Uterus (tissue), 4 donors: ENCODE measurements at places on chromosomes 1 and 21. TPM values are rescaled to one million over a fixed set of nuclear protein-coding genes. Genes with fewer than 3 reads are reported as not detected.
A peak's percentile ranks its signal among the peaks of the same experiment; 100 is the strongest.

The KIF17 gene
- 6.3 TPM for total RNA-seq

DNA sequence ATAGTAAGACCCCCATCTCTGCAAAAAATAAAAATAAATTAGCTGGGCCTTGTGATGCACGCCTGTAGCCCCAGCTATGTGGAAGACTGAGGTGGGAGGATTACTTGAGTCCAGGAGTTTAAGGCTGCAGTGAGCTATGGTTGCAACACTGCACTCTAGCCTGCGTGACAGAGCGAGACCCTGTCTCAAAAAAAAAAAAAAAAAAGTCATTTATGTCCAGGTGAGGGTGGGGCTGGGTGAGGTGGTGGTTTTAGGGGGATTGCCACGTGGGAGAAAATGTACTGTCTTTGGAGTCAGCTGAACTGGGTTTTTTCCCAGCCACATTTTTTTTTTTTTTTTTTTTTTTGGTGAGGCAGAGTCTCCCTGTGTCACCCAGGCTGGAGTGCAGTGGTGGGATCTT is 6.7 kb downstream of the PIK3CD start:
- H3K27ac ChIP-seq = no peak overlapping the region
- no peaks in the 10 kb centered on the region for H3K4me1 ChIP-seq
- H3K27me3 ChIP-seq = no peaks in the 10 kb centered on the region

- no peak overlapping the region for H3K4me3 ChIP-seq
- DNase-seq = no peak
- H3K36me3 ChIP-seq = no peaks in the 10 kb centered on the region
- H3K27ac ChIP-seq = no peak overlapping the region
Observed at GRCh38 chr1:233681285-233681684, 67.4 kb downstream of the KCNK1 start.

DNA sequence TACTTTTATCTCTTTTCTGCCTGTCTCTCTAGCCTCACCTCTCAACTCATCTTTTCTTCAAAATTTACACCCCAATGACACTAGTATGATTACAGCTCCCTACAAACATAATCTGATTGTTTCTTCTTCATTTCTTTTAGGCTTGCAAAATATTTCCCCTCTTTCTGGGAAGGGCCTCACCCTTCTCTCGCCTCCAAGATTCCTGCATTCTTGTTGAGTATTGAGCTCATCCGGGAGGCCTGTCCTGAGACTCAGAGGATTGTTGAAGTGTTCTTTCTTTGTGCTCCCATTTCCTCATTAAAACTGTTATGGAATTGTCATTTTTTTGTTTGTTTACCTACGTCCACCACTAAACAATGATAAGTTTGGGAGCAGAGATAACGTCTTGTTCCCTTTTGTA is 99.1 kb upstream of the CHRM3 start:
- no peaks in the 10 kb centered on the region for H3K36me3 ChIP-seq
- H3K27me3 ChIP-seq = no peaks in the 10 kb centered on the region
- no peak overlapping the region for H3K4me3 ChIP-seq
- H3K4me1 ChIP-seq = no peaks in the 10 kb centered on the region
- H3K27ac ChIP-seq = no peak overlapping the region
- no peak for DNase-seq

The KIF21B gene
- 0.29 TPM for total RNA-seq

DNA sequence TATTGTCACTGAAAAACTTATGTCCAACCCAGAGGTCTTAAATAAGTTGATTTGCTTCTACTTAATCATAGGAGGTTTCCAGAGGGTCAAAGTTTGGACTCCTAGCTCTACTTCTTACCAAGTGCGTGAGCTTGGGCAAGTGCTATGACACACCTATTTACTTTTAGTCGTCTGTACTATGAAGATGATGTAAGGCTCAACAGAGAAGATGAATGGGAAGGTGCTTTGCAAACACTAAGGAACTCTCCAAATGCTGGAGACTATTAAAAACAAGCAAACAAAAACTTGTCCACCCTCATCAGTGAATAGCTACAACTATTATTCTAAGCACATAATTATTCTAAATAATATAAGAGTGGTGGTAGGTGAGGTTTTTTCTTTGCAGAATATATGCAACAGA is 232.3 kb upstream of the USP24 start:
- H3K4me3 ChIP-seq = no peak overlapping the region
- H3K36me3 ChIP-seq = no peaks in the 10 kb centered on the region
- no peaks in the 10 kb centered on the region for H3K27me3 ChIP-seq
- no peak for DNase-seq
- no peak overlapping the region for H3K27ac ChIP-seq
- no peaks in the 10 kb centered on the region for H3K4me1 ChIP-seq

GRCh38 chr1:38046333-38046883 is at the start of gene POU3F1:
TSS of gene POU3F1 (minus strand) at chr1:38046793. CDS start at chr1:38046743, 50 bp downstream.
- peak within 1 kb of the TSS; percentile 64 for H3K27ac ChIP-seq
- peak within 1 kb of the TSS; percentile 40 for H3K4me3 ChIP-seq
- H3K27me3 ChIP-seq = peaks cover 34% of the 10 kb centered on the region
- H3K36me3 ChIP-seq = no peaks in the 10 kb centered on the region
- no peaks in the 10 kb centered on the region for H3K4me1 ChIP-seq
- peak; percentile 27 for DNase-seq

DNA sequence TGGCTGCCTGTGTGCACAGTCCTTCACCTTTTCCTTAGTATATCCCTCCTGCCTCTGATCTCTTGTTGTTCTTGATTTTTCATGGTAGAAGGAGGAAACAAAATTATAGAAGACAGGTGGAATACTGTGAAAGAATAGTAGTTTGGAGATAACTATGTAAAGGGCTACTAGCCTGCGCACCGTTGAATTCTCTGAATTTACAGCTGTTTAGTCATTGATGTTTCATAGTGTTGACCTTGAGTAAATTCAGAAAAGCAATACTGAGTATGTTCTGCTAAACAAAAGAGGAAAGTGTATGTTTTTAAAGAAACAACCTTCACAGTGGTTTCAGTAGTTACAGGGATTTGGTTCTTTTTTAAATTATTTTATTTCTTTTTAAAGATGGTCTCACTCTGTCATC is 18.1 kb downstream of the CAMTA1 start:
- H3K36me3 ChIP-seq = no peaks in the 10 kb centered on the region
- H3K27ac ChIP-seq = no peak overlapping the region
- no peak overlapping the region for H3K4me3 ChIP-seq
- H3K4me1 ChIP-seq = no peaks in the 10 kb centered on the region
- no peaks in the 10 kb centered on the region for H3K27me3 ChIP-seq
- DNase-seq = no peak

DNA sequence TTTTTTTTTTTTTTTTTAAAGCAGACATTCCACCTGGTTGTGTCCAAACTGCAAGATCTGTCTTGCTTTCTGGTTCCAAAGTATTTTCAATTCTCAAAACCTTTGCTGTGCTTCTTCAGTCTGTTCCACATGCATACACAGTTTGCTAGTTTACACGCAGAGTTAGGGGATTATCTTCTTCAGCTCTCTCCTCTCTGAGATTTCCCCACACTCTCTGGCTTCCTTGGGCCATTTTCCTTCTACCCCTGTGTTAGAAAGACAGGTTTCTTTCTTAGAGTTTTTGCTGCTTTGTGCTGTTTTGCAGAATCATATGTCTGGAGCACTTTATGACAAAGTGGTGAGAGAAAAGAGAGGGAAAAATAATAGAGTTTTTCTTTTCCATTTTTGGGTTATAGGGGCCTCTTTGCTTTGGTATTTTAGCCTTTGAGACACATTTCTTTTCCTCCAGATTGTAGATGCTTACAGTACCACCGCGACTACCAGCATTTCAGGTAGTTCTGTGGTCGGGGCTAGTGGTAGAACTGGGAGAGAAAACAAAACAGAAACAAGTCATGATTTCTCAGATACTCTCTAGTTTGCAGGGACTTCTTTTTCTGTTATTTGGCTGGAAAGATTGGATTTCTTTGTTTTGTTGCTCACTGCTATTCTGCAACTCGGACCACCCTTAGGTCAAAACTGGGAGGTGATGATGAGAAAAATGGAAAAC is 66.3 kb downstream of the RABGAP1L start:
- no peaks in the 10 kb centered on the region for H3K4me1 ChIP-seq
- H3K4me3 ChIP-seq = no peak overlapping the region
- no peaks in the 10 kb centered on the region for H3K36me3 ChIP-seq
- no peaks in the 10 kb centered on the region for H3K27me3 ChIP-seq

- no peaks in the 10 kb centered on the region for H3K4me1 ChIP-seq
- no peaks in the 10 kb centered on the region for H3K27me3 ChIP-seq
- no peak for DNase-seq
- H3K4me3 ChIP-seq = no peak overlapping the region
Observed at GRCh38 chr1:167821969-167822685, 91.8 kb downstream of the ADCY10 start.

DNA sequence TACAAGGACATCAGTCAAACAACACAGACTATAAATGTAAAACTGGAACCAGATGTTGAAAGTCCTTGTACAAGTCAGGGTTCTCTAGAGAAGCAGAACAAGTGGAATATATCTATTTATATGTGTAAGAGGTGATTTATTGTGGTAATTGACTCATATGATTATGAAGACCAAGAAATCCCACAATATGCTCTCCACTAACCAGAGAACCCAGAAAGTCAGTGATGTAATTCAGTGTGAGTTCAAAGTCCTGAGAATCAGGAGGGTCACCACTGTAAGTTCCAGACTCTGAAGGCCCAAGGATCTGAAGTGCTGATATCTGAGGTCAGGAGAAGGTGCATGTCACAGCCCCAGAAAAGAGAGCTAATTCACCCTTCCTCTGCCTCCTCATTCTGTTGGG is 57.0 kb downstream of the LRRC53 start:
- H3K4me3 ChIP-seq = no peak overlapping the region
- DNase-seq = no peak
- H3K36me3 ChIP-seq = no peaks in the 10 kb centered on the region
- no peak overlapping the region for H3K27ac ChIP-seq

The CHRM3 gene
- 8.3 TPM for total RNA-seq

- H3K27me3 ChIP-seq = no peaks in the 10 kb centered on the region
- no peak overlapping the region for H3K4me3 ChIP-seq
- no peaks in the 10 kb centered on the region for H3K36me3 ChIP-seq
- no peak for DNase-seq
Observed at GRCh38 chr1:119660253-119661083, 12.4 kb upstream of the ZNF697 start.

GRCh38 chr1:67749844-67750690 is 65.1 kb downstream of the GADD45A start:
- H3K4me3 ChIP-seq = no peak overlapping the region
- DNase-seq = peak; percentile 55
- no peaks in the 10 kb centered on the region for H3K36me3 ChIP-seq
- H3K4me1 ChIP-seq = peaks cover 24% of the 10 kb centered on the region
- peak overlapping the region; percentile 88 for H3K27ac ChIP-seq
- no peaks in the 10 kb centered on the region for H3K27me3 ChIP-seq

GRCh38 chr1:201354901-201355295 is 22.6 kb downstream of the TNNT2 start:
- H3K4me3 ChIP-seq = no peak overlapping the region
- H3K4me1 ChIP-seq = no peaks in the 10 kb centered on the region
- no peak for DNase-seq

DNA sequence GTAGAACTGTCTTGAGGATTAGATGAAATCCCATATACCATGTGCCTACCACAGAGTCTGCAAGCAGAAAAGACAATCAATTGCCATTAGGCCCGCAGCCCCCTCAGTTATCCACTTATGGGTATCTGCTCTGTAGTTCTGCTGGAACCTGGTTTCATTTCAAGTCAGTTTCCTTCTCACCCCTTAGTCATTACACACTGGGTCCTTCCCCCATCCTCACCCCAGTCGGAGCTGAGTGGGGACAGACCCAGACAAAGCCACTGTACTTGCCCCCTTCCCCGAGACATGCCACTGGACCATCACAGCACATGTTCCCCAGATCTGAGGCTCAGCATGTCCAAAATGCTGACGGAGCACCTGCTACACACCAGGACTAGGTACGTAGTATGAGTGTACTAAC is 21.2 kb downstream of the PGLYRP3 start:
- no peaks in the 10 kb centered on the region for H3K36me3 ChIP-seq
- no peak overlapping the region for H3K4me3 ChIP-seq
- no peak for DNase-seq

The KRTAP13-2 gene
- total RNA-seq = not detected
